ENCODE measurements at places on chromosomes 7 and 10.

DNA sequence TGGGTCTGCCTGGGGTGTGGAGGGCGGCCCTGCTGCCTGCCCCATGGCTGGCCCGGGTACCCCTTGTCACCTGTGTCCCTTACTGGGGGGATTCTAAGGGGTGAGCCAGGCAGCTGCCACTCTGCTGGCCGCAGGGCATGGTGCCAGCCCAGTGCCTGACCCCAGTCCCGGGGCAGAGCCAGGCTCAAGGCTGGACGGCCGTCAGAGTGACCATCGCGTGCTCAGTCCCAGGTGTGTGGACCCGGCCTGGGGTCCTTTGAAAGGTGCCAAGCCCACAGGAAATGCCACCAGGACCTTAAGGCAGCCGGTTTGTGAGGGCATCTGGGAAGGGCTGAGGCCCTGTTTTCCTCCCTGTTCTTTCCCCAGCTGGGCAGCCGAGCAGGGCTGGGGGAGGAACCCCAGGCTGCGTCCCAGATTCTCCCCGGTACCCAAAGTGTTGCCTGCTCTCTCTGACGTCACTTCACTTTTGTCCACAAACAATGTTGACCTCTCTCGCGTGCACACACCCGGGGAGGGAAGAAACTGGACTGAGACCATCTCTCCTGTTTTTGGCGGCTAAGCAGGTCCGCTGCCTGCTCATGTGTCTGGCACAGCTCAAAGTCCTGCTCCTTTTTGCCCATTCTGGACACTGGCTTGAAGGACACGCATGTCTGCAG lies 37.6 kb downstream of the PAPOLB start:
- DNase-seq, result no peak

- no peak for DNase-seq
These were observed 126.9 kb downstream of the RPS24 start for GRCh38 chr10:78160591-78160990.

GRCh38 chr10:94353336-94353735 lies 9.4 kb downstream of the NOC3L start:
- no peak for DNase-seq

- no peak for DNase-seq
These were observed 49.1 kb downstream of the ZNF783 start for GRCh38 chr7:149310990-149311573.

DNA sequence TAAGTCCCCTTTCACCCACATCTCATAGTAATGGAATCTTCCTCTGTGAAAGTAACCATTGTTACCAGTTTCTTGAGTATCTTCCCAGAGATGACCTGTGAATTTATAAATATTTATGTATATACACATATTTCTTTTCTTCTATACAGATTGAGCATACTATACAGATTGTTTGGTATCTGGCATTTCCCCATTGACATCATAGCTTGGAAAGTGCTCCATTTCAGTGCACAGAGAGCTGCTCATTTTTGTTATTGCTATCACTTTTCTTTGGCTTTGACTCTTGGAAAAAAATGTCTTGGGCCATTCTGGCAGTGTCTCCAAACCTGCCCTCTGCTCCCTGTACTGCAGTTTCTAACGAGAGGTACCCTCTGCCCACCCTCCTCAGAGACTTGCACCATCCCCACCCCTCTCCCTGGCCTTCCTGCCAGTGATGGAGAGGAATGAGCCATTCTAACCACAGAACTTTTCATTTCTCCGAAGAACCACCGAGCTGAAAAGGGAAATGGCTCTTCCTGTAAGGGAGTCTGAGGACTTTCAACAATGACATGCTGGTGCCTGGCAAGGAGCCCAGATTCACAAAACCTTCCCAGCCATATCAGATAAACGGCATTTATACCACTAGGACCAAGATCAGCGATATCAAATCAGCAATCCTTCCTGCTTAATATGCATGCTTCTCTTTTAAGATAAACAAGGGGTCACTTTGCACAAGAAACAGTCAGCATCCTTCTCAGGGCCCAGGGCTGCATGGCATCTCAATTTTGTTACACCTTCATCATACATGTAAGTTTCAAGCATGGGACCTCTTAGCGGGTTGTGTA lies 19.7 kb upstream of the CCSER2 start:
- no peak for DNase-seq

- DNase-seq, result no peak
These were observed 136.5 kb upstream of the ADARB2 start for GRCh38 chr10:1873661-1874315.

DNA sequence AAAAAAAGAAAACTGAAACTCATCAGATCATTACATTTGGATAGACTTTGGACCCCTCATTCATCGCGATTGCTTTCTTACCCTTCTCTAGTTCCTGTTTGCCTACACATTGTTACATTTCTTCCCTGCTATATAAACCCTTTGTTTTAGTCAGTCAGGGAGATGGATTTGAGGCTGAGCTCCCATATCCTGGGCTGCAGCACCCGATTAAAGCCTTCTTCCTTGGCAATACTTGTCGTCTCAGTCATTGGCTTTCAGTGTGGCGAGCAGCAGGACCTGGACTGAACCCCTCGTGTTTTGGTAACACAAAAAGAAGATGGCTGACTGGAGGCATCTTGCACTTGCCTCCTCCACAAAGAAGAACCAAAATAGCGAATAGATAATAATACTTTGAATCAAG lies 34.1 kb upstream of the ELOVL3 start:
- DNase-seq, result no peak

DNA sequence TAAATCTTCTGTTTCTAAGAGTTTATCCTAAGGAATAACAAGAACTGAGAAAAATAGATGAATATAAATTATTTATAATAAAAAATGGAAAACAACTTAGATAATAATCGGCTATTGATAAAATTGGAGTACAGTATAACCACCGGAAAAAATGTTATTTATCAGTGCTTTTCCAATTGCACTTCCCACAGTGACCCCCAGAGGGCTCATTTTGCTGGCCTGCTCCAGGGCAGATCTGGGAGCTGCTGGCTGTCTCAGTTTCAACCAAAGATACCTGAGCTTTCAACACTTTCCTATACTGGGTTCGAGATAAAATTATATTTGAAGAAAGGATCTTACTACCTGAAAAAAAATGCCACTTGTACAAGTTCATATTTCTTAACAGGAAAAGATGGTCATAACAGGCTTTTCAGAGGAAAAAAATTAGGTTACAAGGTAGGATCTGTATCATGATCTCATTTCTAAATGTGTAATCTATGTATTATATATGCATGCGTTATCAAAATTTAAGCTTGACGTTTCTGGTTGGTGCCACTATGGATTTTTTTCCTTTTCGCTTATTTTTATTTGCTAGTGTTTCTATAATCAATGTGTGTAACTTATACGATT lies 165.7 kb downstream of the NPSR1 start:
- no peak for DNase-seq

GRCh38 chr10:1476455-1476803 lies 260.9 kb downstream of the ADARB2 start:
- DNase-seq, result no peak

GRCh38 chr10:61452655-61453641 lies at the start of gene TMEM26:
TSS of gene TMEM26 (minus strand) at chr10:61453381. CDS start at chr10:61453081, 300 bp downstream.
- no peak for DNase-seq

DNA sequence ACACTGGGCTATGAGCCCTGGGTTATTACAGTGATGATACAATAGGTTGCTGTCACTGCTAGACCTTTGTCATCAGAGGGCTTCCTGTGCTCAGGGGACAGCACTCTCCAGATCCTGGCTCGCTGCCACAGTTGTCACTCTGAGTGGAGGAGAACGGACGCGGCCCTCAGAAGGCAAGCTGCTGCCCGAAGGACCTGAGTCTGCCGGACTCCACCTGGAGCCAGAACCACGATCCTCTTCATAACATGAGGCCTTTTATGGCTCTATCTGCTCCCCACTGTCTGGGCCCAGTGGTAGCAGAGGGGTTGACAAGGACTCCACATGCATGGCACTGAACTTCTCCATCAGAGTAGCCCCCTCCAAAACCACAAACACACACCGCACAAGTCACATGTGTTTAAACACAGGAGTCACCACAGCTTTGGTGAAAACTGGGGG lies 94.7 kb upstream of the EFCAB10 start:
- peak; percentile 46 for DNase-seq

DNA sequence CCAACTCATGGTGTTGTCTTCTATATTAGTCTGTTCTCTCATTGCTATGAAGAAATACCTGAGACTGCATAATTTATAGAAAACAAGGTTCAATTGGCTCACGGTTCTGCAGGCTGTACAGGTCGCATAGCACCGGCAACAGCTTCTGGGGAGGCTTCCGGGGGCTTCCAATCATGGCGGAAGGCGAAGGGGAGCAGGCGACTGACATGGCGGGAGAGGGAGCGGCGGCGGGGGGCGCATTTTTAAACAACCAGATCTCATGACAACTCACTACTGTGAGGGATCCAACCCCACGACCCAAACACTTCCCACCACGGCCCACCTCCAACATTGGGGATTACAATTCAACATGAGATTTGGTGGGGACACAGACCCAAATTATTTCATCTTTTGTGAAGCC lies 28.7 kb upstream of the GDI2 start:
- no peak for DNase-seq

DNA sequence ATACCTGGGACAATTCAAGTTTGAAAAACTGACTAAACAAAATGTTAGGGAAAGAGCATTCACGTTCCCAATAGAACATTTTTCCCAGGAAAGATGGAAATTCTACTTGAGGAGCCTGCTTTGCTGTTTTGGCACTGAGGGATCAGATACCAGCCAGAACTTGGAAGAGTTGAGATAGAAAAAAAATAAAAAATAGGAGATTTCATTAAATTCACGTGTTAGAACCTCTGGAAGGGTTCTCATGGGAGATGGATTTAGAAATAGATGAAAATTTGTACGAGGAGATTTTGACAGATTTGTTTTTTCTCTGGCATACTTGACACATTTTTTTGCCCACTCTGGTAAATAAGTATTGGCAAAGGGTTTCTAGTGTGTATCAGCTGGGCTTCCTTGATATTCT lies 63.7 kb downstream of the CELF2 start:
- DNase-seq, result no peak

DNA sequence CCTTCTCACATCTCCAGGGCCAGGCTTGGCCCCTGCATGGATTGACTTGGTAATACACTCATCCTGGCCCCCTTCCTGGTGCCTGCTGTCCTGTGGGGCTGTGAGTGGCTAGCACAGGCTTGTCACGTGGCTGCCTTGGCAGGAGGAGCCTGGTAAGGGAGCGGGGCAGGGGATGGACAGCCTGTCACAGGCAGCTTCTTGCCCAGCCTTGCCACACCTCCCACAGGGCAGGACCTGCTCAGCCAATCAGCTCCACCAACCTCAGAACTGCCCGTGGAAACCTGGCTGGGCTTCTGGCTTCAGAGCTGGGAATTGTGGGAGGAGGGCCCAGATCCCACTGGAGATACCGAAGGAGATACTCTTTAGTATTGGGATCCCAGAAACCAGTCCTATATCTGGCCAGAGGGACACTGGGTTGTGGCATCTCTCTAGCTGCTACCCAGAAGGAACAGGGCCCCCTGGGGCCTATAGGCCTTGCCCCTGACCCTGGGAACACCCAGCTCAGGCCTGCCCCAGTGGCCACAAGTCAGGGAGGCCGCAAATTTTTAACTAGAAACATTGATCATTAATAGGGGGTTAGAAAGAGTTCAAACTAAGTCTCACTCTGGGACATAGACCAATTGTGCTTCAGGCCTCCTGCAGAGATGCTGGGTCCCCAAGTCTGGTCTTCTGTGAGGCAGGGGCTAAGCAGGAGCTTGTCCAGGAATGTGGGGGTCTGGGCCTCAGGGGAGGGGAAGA lies at the start of gene HOGA1:
HOGA1 (plus strand) TSS at position 330 of the 738 bp plus-strand sequence; CDS start at position 645, 315 bp downstream.
- no peak for DNase-seq

GRCh38 chr7:137345799-137346449 lies 2.4 kb upstream of the PTN start:
- no peak for DNase-seq

DNA sequence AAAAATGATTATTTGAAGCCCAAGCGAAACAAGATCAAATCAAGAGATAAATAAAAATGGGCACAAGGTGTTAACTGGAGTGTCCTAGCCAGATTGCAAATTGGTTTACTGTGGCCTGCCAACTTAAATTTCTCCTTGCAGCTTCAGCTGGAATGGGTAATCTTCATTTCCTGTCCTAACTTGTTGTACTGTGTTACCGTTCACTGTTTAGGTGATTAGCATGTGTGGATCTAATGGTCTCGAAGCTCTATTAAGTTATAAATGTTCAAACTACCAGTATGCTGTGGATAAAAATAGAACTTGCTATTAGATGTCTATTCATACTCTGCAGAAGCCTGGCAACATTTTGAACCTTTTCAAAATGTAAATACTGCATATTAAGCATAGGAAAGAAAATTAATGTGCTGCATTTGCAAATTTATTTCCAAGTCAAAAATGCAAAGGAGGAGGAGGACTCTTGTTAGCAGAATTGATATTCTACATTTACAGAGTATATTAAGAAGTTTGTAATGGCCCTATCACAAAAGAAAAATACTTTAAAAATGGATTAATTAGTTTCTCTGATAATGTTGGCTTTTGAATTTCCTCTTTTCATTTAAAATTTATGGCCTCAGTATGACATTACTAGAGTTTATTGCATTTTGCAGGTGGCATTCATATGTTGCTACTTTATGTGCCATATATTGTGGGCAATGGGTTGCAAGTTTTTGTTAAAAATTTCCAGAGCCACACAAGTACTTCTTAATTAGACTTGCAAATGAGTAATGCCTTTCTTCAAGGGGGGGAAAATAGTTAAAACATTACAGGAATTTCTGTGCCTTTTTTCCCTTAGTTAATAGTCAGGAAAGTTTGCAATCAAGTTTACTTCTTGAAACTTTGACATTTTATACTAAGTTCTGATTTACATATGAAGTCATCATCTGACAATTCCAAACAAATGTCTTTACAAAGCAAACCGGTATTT lies 92.1 kb downstream of the CABCOCO1 start:
- no peak for DNase-seq

DNA sequence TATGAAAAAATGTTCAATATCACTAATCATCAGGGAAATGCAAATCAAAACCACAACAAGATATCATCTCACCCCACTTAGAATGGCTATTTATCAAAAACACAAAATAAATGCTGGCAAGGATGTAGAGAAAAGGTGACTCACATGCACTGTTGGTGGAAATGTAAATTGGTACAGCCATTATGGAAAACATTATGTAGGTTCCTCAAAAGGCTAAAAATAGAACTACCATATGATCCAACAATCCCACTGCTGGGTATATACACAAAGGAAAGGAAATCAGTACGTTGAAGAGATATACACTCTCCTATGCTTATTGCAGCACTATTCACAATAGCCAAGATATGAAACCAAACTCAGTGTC lies 50.2 kb downstream of the CDK1 start:
- no peak for DNase-seq

DNA sequence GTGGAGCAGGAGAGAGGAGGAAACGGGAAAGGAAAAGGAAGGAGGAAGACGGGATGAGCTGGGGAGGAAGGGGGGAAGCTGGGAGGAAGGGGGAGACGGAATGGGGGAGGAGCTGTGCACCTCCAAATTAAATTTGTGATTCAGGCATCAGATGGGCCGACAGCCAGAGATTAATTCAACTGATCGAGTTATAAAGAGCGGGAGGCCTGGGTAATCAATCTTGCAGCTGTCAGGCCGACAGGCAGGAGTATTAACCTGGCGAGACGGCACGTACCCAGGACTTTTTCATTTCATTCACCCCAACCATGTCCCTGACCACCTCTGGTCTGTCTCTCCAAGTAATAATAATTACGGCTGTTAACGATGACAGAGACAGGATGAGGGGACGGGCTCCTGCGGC lies 26.2 kb downstream of the KAZALD1 start:
- DNase-seq, result no peak

GRCh38 chr10:69890065-69890847 lies 88.5 kb downstream of the COL13A1 start:
- no peak for DNase-seq

Data from T-helper 1 cell (primary cell).